ENCODE measurements at places on chromosomes 16 and 17. TPM values are rescaled to one million over a fixed set of nuclear protein-coding genes. Genes with fewer than 3 reads are reported as not detected.

DNA sequence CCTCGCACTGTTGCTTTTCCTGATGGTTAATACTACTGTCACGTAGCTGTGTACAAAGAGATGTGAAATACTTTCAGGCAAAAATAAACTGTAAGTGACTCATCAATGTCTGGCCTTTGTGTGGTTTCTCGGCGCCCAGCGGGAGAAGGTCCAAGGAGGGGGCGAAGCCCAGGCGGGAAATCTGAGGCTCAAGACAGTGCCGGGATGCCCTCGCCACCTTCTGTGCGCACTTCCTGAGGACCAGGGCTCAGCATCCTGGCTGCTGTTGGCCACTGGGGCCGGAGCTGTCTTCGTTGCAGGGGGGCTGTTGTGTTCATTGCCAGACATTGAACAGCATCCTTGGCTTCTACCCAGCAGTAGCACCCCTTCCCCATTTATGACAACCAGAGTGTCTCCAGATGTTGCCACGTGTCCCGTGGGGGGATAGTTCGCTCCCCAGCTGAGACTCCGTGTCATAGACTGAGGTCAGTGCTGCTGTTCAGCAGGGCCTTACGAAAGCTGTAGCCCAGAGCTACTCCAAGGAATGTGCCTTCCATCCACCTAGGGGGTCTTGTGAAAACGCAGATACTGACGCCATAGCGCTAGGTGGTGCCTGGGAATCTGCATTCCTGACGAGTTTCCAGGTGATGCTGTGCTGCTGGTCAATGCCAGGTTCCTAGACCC is 67.3 kb upstream of the PLCG2 start:
- H3K4me3 ChIP-seq: peak overlapping the region; percentile 36
- DNase-seq: peak; percentile 30

DNA sequence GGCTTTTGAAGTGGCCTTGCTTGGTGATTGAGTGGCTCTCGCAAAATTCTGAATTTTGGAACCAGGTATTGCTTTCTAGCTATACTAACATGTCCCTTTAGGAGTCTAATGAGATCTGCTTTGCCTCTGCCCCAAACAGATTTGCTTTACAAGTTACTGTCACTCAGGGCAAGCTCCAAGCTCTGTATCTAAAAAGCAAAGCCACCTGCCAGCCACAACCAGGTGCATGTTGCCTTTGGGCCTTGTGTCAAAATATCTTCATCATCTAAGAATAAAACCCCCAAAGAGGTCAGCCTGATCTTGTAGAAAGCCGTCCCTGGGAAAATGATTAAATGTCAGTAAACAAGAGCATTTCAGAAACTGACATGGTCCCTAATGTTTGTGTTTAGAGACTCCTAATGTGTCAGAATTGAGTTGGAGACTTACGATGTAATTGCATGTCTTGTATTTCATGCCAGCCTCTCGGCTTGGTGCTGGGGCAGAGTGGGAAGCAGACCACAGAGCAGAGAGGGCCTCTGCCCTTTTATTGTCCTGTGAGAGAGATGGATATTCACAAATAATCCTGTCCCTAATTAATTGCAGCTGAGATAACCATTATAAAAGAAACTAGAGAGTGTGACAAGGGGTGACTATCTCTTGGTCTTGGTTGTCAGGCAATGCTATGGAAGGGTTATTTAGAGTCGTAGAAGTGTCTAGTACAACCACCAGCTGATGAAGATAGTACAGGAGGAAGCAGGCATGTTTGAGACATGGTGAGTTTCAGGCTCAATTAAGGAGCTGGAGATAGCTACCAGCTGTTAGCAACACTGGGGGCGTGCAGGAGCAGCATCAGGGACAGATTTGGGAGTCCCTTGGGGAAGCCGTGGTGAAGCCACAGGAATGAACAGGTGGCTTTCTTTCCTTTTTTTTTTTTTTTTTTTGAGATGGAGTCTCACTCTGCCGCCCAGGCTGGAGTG is 90.7 kb downstream of the PITPNC1 start:
- H3K4me1 ChIP-seq: peaks cover 14% of the 10 kb centered on the region
- H3K27me3 ChIP-seq: no peaks in the 10 kb centered on the region
- no peak overlapping the region for H3K4me3 ChIP-seq
- peaks cover 6% of the 10 kb centered on the region for H3K36me3 ChIP-seq

GRCh38 chr17:60249290-60249826 is 99.6 kb downstream of the CA4 start:
- peaks cover 13% of the 10 kb centered on the region for H3K36me3 ChIP-seq
- H3K27ac ChIP-seq: peak overlapping the region; percentile 98
- H3K4me3 ChIP-seq: no peak overlapping the region
- H3K4me1 ChIP-seq: peaks cover 19% of the 10 kb centered on the region
- no peak for DNase-seq

DNA sequence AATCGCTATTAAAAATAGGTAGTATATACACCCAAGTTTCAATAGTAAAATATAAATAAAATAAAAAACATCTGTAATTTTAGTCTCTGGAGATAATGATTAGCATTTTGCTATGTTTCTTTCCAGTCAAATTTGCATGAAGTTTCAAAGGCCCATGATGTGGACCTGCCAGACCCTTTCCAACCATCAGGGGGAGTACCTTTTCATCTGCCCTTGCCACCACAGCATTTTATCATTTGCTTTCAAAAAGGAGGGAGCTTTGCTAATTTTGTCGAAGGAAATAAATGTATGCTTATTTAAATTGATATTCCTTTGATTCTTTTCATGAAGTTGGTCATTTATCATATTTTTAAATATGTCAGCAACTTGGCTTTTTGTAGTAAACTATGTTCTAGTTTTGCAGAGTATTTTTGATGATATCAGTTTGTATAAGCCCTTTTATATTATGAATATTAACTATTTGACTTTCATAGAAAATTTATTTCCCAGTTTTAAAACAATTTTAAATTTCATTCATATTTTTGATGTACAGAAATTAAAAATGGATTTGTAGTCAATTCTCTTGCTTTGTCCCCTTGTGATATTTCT is 115.2 kb upstream of the NETO2 start:
- H3K27ac ChIP-seq: no peak overlapping the region
- H3K27me3 ChIP-seq: no peaks in the 10 kb centered on the region
- no peak overlapping the region for H3K4me3 ChIP-seq
- H3K36me3 ChIP-seq: peaks cover 10% of the 10 kb centered on the region

- H3K4me1 ChIP-seq: peaks cover 28% of the 10 kb centered on the region
- no peak overlapping the region for H3K27ac ChIP-seq
- H3K4me3 ChIP-seq: no peak overlapping the region
- DNase-seq: no peak
Observed at GRCh38 chr17:43560461-43561427, 14.6 kb upstream of the ETV4 start.

Gene CCDC200
- not detected for total RNA-seq

GRCh38 chr17:40097931-40098845 is 2.2 kb downstream of the NR1D1 start:
- peaks cover 34% of the 10 kb centered on the region for H3K4me1 ChIP-seq
- H3K4me3 ChIP-seq: peak overlapping the region; percentile 74
- H3K36me3 ChIP-seq: peaks cover 2% of the 10 kb centered on the region
- H3K27ac ChIP-seq: peak overlapping the region; percentile 69

DNA sequence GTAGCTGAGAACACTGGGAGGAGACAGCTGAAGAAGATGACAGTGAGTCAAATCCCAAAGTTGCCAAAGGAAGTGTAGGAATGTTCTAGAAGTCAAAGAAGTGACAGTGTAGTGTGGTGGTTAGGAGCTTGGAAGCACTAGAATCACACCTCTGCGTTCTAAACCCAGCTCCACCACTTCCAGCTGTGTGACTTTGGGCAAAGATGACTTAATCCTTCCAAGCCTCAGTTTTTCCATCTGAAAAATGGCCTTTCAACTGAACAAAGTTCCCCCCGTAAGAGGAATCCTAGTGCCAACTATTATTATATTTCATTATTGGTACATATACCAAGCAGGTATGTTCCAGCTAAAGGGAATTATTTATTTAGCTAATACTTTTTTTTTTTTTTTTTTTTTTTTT is 56.0 kb downstream of the IQCK start:
- no peak overlapping the region for H3K27ac ChIP-seq
- peaks cover 20% of the 10 kb centered on the region for H3K4me1 ChIP-seq
- no peaks in the 10 kb centered on the region for H3K27me3 ChIP-seq
- peaks cover 15% of the 10 kb centered on the region for H3K36me3 ChIP-seq

- H3K27ac ChIP-seq: no peak overlapping the region
- H3K36me3 ChIP-seq: peaks cover 2% of the 10 kb centered on the region
- DNase-seq: no peak
Observed at GRCh38 chr16:56539656-56540055, 19.8 kb upstream of the BBS2 start.

GRCh38 chr17:49583226-49583625 is 7.6 kb downstream of the NXPH3 start:
- no peak overlapping the region for H3K4me3 ChIP-seq
- DNase-seq: no peak
- H3K27ac ChIP-seq: no peak overlapping the region
- H3K4me1 ChIP-seq: peaks cover 6% of the 10 kb centered on the region

Gene EFNB3
- total RNA-seq: 25.3 TPM

GRCh38 chr16:86383488-86384262 is 126.7 kb upstream of the FOXF1 start:
- no peaks in the 10 kb centered on the region for H3K36me3 ChIP-seq
- H3K27me3 ChIP-seq: no peaks in the 10 kb centered on the region
- H3K4me1 ChIP-seq: peaks cover 16% of the 10 kb centered on the region

DNA sequence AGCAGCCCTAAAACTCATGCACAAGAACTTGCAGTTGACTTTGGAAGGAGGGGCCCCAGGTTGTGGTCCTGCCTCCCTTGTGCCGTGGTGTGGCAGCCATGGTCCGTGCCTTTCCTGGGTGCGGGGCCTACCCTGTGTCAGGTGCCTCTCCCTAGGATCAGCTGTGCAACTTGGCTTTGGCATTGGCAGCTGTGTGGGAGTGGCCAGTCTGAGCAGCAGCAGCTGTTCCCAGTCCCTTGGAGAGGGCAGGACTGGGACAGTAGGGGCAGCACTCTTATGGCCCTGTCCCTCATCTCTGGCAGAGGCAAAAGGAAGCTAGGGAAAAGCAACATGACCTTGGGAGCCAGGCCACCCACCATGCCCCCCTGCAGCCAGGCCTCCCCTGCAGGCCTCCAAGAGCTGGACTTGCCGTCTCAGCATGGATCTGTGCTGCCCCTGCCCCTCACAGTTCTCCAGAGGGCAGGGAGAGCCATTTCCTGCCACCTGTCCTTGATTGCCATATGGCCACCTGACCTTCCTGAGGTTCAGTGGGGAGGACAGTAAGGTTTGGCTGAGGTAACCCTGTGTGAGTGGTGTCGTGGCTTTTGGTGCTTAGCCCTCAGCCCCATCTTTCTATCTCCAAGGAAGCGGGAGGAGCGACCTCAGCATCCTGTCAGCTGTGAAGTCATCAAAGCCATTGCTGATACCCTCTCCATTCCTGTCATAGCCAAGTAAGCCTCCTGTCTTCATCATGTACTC is 15.5 kb upstream of the NFATC3 start:
- no peak overlapping the region for H3K4me3 ChIP-seq
- peaks cover 4% of the 10 kb centered on the region for H3K36me3 ChIP-seq
- H3K27me3 ChIP-seq: no peaks in the 10 kb centered on the region

Gene C16orf54
- total RNA-seq: not detected

DNA sequence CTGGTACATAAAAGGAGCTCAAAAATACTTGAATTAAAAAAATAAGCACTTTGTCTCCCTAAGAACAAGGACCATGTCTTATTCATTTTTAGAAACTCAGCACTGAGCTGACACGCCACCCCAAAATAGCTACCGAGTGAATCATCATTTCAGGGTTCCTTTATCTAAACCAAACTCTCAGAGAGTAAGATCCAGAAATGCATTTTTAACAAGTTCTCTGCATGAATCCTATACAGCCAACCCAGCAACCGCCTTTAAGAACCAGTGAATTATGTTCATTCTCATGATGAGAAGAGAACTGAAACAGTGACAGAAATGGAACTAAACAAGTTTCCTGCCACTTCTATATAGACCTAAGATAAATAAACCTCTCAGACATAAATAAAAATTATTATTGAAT is 8.7 kb downstream of the C16orf87 start:
- H3K27ac ChIP-seq: no peak overlapping the region
- H3K36me3 ChIP-seq: peaks cover 3% of the 10 kb centered on the region
- no peak overlapping the region for H3K4me3 ChIP-seq
- H3K4me1 ChIP-seq: peaks cover 7% of the 10 kb centered on the region
- no peak for DNase-seq

Gene PRSS22
- not detected for total RNA-seq

GRCh38 chr16:55495616-55496289 is 13.1 kb upstream of the LPCAT2 start:
- peak overlapping the region; percentile 36 for H3K27ac ChIP-seq
- no peaks in the 10 kb centered on the region for H3K27me3 ChIP-seq
- no peak overlapping the region for H3K4me3 ChIP-seq
- DNase-seq: no peak

DNA sequence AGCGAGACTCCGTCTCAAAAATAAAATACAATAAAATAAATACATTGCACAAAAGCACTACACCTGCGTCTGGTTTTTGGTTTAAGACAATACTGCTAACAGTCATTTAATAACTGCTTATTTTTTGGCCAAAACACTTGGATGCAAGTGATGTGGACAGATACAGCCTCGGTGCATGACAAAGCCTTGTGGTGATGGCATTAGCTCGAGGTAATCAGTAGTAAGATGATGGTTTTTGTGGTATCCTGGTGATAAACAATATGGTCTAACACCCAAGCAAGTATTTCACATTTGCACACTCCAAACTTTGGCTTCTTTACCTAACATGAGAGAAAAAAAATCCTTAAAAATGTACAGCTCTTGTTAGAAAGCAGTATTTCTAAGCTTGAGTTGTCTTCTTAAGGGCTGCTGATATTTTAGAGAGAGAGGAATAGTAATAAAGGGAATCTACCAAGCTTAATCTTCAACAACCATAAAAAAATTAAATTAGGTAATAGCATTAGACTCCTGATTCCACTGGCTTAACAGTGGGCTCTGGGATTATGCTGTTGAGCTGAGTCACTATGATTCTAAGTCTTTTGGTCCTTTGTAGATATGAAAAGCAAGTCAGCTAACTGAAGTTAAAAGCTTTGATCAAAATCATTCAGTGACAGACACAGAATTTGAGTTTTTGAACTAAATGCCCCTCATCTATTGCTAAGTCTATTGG is 111.1 kb downstream of the VPS53 start:
- peaks cover 7% of the 10 kb centered on the region for H3K4me1 ChIP-seq
- peaks cover 17% of the 10 kb centered on the region for H3K36me3 ChIP-seq
- DNase-seq: no peak
- no peak overlapping the region for H3K27ac ChIP-seq
- no peak overlapping the region for H3K4me3 ChIP-seq

DNA sequence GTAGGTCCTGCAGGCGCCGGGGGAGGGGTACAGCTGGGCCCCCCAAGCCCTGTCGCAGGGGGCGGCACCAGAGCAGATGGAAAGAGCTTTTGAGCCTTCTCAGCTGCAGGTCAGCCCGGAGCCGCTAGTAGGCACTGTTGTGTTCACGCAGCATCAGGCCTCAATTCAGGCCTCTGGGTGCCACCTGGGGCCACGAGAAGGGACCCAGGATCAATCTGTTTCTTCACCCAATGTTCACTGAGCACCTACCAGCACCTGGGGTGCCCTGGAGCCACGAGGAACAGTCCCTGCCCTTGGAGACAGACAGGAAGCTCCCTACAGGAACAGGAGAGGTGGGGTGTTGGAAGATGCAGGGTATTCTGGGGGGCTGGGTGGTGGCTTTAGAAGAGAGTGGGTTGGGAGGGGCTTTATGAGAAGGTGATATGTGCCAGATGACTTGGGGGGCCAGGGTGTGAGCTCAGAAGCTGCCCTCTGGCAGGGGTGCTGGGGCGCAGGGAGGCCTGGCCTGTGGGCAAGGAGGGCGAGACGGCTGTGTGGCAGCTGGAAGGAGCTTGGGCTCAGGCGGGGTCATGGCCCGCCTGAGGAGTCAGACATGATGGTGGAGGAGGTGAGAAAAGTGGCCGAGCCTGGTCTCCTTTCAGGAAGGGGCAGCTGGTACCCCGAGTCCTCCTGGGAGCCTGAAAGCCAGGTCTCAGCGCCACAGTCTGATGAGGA is 121.9 kb upstream of the GSE1 start:
- no peak overlapping the region for H3K27ac ChIP-seq
- DNase-seq: no peak
- H3K4me3 ChIP-seq: no peak overlapping the region
- H3K36me3 ChIP-seq: no peaks in the 10 kb centered on the region
- no peaks in the 10 kb centered on the region for H3K27me3 ChIP-seq
